ENCODE measurements at places on chromosomes 4 and X.
A peak's percentile ranks its signal among the peaks of the same experiment; 100 is the strongest.

- DNase-seq = peak; percentile 66
These were observed 533 bp downstream of the IL15 start for GRCh38 chr4:141636771-141637460.

DNA sequence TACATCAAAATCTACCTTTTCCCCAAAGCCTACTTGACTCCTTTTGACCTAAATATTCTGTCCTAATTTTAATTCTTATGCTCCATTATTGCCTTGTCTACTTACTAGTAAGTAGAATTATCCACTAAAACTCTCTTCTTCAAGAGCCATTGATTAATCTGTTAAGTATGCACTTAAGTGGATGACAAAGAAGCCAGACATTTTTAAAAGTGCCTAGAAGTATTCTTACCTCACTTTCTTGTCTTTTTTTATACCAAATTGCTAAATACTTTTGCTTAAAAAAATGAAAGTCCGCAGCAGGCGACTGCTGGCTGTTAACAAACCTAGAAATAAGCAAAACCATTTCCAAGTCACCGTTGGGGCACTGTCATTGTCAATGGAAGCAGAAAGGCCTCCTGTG is 20.1 kb upstream of the FRMPD4 start:
- peak; percentile 36 for DNase-seq

DNA sequence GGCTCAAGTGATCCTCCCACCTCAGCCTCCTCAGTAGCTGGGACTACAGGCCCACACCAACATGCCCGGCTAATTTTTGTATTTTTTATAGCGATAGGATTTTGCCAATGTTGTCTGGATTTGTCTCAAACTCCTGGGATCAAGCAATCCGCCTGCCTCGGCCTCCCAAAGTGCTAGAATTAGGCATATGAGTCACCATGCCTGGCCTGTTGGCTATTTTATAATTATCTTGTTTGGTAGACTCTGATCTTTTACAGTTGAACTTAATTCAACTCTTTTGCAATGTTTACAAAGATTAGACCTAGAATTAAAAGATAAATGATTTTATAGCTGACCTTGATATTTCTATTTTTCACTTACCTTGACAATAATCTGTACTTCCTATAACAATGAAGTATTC is 18.0 kb downstream of the DCK start:
- DNase-seq = no peak

DNA sequence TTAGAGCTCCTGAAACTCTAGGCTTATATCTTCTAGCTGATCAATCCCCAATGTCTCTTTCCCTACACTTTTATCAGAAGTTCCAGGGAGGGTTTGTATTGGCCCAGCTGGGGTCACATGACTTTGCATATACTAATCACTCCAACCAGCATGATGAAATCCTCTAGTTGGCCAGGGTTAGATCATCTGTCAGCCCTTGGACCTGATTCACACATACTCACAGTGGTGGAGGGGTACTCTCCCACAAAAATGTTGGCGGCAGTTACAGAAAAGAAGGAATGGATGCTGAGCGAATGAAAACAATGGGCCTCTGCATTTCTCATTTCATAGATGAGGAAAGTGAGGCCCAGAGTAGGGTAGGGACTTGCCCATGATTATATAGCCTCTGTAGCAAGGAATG is 151.1 kb downstream of the PJA1 start:
- no peak for DNase-seq

DNA sequence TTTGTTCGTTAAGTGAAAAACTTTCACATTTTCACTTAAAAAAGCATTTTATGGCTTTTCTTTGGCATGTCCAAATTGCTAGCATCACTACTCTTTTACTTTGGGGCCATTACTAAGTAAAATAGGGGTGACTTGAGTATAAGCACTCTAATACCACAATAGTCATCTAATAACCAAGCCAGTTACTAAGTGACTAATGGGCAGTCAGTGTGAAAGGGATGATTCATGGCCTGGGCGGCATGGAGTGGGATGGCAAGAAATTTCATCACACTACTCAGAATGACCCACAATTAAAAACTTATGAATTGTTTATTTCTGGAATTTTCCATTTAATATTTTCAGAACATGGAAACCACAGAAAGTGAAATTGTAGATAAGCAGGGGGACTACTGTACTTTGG is 60.9 kb downstream of the BMP15 start:
- no peak for DNase-seq

DNA sequence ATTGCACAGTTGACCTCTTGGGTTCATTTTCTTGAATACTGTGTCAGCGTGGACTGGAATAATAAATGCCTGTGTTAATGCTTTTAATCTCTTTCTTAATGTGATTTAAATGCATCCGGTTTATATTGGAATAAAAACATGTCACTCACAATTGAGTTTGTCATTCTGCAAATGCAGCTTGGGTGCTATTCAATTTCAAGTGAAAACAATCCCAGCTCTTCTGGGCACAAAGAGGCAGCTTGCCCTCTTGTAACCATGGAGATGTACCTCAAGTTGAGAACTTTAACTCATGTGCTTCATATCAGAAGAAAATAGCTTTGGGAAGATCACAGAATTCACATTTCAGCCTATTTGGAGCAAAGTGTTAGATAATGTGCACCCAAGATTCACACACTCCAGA is 355.7 kb upstream of the GNPDA2 start:
- no peak for DNase-seq

- no peak for DNase-seq
These were observed 556.8 kb upstream of the LCORL start for GRCh38 chr4:18578307-18578706.

DNA sequence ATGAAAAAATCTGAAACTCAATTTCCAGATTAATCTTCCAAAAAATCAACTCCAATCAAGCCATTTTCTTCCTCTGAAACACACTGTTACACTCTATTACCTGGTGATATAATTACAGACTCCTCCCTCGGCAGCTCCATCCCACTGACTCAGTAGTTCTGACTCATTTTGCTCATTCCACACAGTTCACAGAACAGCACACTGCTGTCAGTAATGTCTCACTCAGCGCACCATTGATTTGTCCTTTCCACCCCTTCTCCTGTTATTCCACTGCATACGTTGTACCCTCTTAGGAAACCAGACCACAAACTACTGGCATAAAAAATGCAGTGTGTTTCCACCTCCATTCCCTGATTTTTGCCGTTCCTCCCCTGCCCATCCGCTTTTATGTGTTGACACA is 212.7 kb downstream of the SLIT2 start:
- DNase-seq = peak; percentile 79

GRCh38 chr4:127604949-127605709 is 27.6 kb upstream of the INTU start:
- peak; percentile 4 for DNase-seq

- no peak for DNase-seq
These were observed 58.1 kb downstream of the LINC00632 start for GRCh38 chrX:140767646-140768045.

- no peak for DNase-seq
These were observed 188.0 kb upstream of the RBPJ start for GRCh38 chr4:26132858-26133257.

GRCh38 chr4:109665783-109666485 is 37.3 kb downstream of the CASP6 start:
- no peak for DNase-seq

- DNase-seq = no peak
These were observed 112.9 kb downstream of the MBNL3 start for GRCh38 chrX:132375941-132376340.

GRCh38 chrX:78922754-78923153 is 22.4 kb upstream of the P2RY10 start:
- DNase-seq = no peak

- DNase-seq = no peak
These were observed 342.6 kb downstream of the C4orf33 start for GRCh38 chr4:129438456-129438981.

GRCh38 chr4:72665171-72665968 is 96.3 kb upstream of the ADAMTS3 start:
- no peak for DNase-seq

GRCh38 chr4:3302173-3302785 is 9.5 kb downstream of the RGS12 start:
- no peak for DNase-seq

DNA sequence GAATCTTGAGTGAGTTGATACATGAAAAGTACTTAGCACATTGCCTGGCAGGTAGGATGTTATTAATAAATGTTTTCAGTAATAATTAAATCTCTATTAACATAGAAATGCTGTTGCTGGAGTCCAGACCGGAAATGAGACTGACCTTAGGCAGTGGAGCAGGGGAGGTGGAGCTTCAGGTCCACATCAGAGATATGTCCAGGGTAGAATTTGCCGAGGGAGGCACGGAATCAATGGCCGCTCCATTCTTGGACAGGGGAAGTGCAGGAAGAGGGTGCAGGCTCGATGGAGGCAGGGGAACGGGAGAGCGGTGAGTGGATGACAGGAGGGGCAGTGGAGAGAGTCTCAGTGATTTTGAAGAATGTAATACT is 107.3 kb downstream of the GATB start:
- DNase-seq = no peak

GRCh38 chr4:71293705-71294104 is 45.1 kb upstream of the SLC4A4 start:
- peak; percentile 6 for DNase-seq

GRCh38 chr4:4689694-4690440 is 148.0 kb upstream of the STX18 start:
- DNase-seq = peak; percentile 100

- DNase-seq = no peak
These were observed 65.2 kb downstream of the SLC4A4 start for GRCh38 chr4:71404049-71404448.

- DNase-seq = no peak
These were observed 39.4 kb downstream of the ADH7 start for GRCh38 chr4:99395595-99396364.

DNA sequence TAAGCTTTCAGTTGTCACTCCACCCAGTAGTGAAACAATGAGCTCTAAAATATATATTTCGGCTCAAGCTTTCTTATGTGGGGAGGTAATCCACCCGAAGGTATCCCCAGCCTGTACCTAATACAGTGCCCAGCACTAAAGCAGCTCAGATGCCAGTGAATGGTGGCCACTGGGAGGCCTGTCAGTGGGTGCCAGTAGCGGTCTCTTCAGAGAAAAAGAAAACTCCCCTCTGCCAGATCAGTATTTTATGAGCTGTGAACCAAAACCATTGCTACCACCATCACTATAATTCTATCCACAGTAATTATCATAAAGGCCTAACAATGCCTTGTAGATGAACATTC is 835 bp upstream of the NFKB1 start:
- DNase-seq = no peak

- no peak for DNase-seq
These were observed 1.6 kb downstream of the HPGD start for GRCh38 chr4:174520660-174521059.

GRCh38 chr4:142523111-142523510 is 323.0 kb downstream of the INPP4B start:
- DNase-seq = peak; percentile 93

- DNase-seq = no peak
These were observed 87.3 kb upstream of the ANXA3 start for GRCh38 chr4:78464265-78464664.

- peak; percentile 74 for DNase-seq
These were observed 69.4 kb downstream of the DCTD start for GRCh38 chr4:182847576-182848450.

DNA sequence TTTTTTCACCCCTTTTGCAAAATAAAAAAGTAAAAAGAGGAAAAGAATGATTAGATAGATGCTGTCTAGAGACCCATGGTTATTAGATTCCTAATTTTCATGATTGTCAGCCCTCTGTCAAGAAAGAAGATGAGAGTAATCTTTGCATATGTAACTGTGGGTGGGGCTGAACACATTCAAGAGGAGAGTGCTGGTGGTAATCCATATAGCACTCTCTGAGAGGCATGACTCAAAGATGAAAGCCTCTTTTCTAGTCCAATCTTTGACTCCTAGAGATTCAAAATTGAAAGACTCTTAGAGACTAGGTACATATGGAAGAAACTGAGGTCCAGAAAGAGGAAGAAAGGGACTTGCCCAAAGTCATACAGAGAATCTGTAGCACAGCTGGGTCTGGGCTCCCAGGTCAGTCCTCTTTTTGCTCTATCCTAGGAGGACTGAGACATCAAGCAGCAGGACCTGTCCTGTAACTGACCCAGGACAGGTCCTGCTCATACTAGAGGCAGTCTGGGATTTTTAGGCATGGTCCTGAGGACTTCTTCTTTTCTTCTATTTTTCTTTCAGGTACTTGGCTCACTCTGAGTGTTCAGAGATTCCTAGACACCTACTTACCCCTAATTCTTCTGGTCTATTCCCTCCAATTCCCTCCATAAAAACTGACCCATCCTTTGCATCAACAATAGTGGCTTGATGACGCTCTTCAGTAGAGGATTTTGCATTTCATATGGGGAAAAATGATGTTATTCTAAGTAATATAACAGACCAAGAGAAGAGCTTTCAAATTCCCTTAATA is 23.8 kb downstream of the VSIG4 start:
- DNase-seq = no peak

DNA sequence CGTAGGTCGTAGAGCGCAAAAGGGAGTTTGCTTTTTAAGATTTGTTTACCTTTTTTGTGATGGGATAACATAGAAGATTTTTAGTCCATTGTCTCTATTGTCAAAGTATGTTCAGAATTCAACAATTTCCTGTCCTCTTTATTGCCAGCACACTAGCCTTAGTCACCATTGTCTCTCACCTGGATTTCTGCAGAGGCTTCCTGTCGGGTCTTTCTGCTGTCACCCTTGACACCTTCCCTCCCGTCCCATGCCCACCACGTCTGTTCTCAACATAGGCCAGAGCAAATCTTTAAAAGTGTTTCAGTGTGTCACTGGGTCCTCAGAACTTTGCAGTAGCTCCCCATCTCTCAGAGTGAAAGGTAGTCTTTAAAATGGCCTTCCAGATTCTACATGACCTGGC is 323.9 kb downstream of the TENM3 start:
- no peak for DNase-seq

- peak; percentile 67 for DNase-seq
These were observed 13.9 kb upstream of the PLAC8 start for GRCh38 chr4:83128240-83128929.

- peak; percentile 39 for DNase-seq
These were observed 30.1 kb downstream of the NEIL3 start for GRCh38 chr4:177339477-177340374.

GRCh38 chr4:136484996-136485395 is 1047.3 kb downstream of the PCDH18 start:
- no peak for DNase-seq

DNA sequence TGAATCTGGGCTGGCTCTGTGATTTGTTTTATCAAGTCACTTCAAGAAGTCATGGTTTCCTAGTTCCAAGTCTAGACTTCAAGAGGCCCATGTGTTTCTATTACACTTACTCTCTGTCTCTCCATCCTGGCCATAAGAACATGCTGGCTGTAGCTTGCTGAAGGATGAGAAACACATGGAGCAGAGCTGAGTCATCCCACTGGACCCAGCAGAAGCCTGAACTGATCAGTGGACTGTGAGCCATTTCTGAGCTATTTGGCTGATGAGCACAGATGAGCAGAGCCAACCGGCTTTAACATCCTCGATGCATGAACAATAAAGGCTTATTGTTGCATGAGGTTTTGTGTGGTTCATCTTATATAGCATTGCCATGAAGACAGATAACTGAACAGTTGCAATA is 290.6 kb upstream of the BOD1L1 start:
- peak; percentile 98 for DNase-seq

GRCh38 chrX:109596015-109596414 is 29.0 kb downstream of the KCNE5 start:
- no peak for DNase-seq
